Parietal lobe (tissue), 2 donors: ENCODE measurements at places on chromosomes 11 and 22. TPM values are rescaled to one million over a fixed set of nuclear protein-coding genes. Genes with fewer than 3 reads are reported as not detected.

Gene SLC5A12
- total RNA-seq: not detected

Gene CRYBB2
- total RNA-seq: not detected

Gene THRSP
- not detected for total RNA-seq

Gene TCP11L1
- 73.2 TPM for total RNA-seq

Gene NAV2
- total RNA-seq: 51.0 TPM

Gene MS4A7
- total RNA-seq: 1.9 TPM

Gene SLC17A6
- 17.2 TPM for total RNA-seq

Gene FJX1
- total RNA-seq: 69.2 TPM

Gene NCR3LG1
- 23.8 TPM for total RNA-seq

Gene CARD18
- total RNA-seq: not detected

Gene ALDH3B1
- 0.31 TPM for total RNA-seq

Gene ANO1
- not detected for total RNA-seq

Gene RFPL2
- not detected for total RNA-seq

Gene LRRN4CL
- 0.31 TPM for total RNA-seq

Gene ZNRF3
- total RNA-seq: 9.1 TPM

Gene PSMA1
- total RNA-seq: 115 TPM

Gene ACR
- total RNA-seq: not detected

Gene AIFM3
- total RNA-seq: 4.7 TPM

Gene NKAPD1
- total RNA-seq: 32.2 TPM

Gene NLRX1
- total RNA-seq: 2.8 TPM

Gene TRIM29
- total RNA-seq: not detected

Gene DNAL4
- total RNA-seq: 17.5 TPM

Gene MMP27
- total RNA-seq: not detected

Gene PLA2G6
- 43.5 TPM for total RNA-seq

Gene RIC3
- total RNA-seq: 61.0 TPM

Gene NRIP3
- 8.8 TPM for total RNA-seq

Gene SYCE3
- not detected for total RNA-seq

Gene GDPD4
- not detected for total RNA-seq

Gene RAG1
- total RNA-seq: 0.31 TPM

Gene CRKL
- 53.5 TPM for total RNA-seq

Gene POLR3H
- 35.4 TPM for total RNA-seq

Gene SPTY2D1
- total RNA-seq: 10.3 TPM

Gene SAA4
- total RNA-seq: not detected

Gene GRIK4
- 5.3 TPM for total RNA-seq

Gene RBMXL2
- 0.31 TPM for total RNA-seq

Gene MMP8
- total RNA-seq: not detected

Gene OR4S1
- not detected for total RNA-seq

Gene E2F8
- 0.63 TPM for total RNA-seq

Gene C11orf21
- not detected for total RNA-seq

Gene IFITM10
- 0.94 TPM for total RNA-seq

Gene FSHB
- not detected for total RNA-seq

Gene SULT4A1
- 55.7 TPM for total RNA-seq

Gene PATE2
- total RNA-seq: 1.9 TPM

Gene TMPRSS4
- not detected for total RNA-seq

Gene PNPLA5
- total RNA-seq: not detected

Gene C1QTNF4
- total RNA-seq: 19.7 TPM

Gene CRYAB
- 16.0 TPM for total RNA-seq

Gene CDPF1
- 14.1 TPM for total RNA-seq
